ENCODE measurements at places on chromosomes 16 and 17. TPM values are rescaled to one million over a fixed set of nuclear protein-coding genes. Genes with fewer than 3 reads are reported as not detected.

- no peak for DNase-seq
Observed at GRCh38 chr16:79970551-79971236, 370.2 kb upstream of the MAF start.

DNA sequence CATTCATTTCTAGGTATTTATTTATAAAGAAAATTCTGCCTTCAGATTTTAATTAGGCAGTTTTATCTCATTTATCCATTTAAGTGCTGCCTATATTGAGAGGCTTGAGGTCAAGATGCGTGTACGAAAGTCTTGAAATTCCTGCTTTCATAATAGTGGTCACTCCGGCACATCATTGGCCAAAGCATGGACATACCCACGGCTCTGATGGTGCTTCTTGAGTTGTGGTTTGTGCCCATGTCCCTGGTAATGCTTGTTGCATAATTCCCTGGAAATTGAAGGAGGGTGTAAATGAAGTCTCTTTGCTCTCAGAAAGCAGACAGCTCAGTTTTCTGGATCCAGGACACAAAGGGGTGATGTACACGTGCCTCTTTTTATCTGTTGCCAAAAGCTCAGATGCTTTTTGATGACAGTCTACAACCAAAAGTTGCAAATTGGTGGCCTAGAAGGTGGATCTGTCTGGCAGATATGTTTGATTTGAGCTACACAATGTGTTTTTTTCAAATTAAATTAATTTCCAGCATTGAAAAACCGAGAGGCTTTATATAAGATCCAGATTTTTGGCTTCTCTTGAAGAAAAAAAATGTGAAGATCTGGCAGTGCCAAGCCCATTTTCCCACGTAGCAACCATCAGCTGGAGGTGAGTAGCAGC lies 94.4 kb downstream of the SHISA9 start:
- DNase-seq = no peak

- no peak for DNase-seq
Observed at GRCh38 chr16:67282447-67282805, 3.1 kb downstream of the PLEKHG4 start.

DNA sequence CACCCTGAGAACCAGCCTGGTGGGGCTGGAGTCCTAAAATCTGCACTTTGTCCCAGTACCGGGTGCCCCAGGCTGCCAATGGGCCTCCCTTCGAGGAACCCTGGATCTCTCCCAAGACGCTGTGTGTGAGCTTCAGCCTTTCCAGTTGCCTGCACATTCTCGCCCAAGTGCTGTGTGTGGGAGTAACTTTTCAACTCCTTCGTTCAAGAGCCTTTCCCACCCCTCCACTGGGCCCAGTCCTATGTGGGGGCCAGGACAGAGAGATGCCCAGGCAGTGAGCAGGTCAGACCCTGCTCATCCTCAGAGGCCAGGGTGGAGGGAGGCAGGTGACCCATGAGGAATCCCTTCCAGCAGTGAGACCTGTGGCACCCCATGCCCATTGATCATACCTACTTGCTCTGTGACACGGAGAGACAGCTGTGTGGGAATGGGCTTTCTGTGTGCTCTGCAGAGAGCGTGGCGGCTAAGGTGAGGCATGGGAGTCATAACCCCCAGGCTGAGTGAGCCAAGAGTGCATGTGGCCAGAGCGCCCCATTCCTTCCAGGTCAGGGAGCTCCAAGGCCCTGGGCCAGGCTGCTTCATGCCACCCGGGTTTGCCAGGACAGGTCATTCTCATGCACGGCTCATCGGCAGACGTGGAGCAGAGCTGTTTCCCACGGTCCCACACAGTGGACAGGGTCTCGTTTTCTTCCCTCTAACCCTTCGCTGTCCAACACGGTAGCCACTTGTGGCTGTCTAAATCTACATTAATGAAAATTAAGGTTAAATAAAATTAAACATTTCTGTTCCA lies 154.4 kb downstream of the CLEC16A start:
- no peak for DNase-seq

GRCh38 chr17:40431231-40431602 lies 12.0 kb upstream of the IGFBP4 start:
- DNase-seq = no peak

DNA sequence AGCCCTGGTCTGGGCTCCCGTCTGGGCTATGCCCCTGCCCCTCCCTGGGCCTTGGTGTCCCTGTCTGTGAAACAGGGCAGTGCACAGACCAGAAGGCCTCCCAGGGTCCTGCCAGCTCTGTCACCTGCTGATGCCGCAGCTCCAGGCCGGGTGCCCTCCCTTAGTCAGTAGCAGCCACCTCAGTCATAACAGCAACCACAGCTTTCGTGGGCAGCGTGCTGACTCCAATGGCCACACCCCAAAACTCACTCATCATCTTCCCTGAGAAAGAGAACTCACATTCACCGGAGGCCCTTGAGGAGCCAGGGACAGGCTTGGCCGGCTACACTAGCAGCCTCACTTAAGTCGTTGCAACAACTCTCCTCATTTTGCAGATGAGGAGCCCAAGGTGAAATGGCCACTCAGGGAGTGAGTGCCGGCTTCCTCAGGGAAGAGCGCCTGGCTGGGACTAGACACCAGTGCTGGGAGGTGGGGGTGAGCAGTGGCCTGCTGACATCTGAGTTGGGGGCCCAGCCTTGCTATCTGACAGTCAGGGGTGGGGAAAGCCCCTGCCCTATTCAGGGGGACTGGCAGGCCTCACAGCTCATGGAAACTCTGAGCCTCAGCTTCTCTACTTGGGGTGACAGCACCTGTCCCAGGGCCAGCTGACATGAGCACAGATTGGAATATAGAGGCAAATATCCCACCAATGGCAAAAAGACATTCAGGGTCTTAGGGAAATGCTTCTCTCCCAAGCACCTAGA lies 22.6 kb downstream of the SLC5A10 start:
- DNase-seq = no peak

DNA sequence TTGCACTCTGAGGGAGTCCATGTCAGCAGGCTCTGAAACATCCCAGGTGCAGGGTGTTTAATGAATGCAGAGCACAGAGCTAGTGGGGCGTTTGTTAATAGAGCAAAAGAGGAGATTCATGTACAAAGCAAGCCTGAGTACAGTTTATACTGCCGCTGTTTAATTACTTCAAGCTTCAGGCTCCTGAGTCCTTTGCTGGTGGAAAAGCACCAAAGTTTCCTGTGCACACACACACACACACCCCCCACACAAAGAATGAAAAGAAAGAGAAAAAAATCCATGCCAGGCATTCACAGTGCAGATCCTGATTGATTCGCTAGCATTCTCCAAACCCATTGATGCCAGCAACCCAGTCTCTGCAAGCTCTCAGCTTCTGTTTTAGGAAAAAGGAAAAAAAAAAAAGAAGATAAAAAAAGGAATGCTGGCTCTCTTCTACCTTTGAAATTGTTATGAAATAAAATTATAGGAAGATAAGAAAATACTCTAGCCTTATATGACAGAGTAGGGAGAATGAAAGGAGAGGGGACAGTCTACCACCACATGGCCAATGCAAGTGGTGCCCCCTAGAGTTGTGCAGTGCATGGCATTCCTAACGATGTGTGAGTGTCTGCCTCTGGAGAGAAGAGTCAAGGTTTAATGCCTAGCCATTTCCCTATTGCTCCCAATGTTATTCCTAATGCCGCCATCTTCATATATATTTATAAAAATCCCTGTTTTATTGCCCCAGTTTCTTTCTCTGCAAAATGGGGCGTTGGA lies 216.5 kb downstream of the TMEM114 start:
- no peak for DNase-seq

DNA sequence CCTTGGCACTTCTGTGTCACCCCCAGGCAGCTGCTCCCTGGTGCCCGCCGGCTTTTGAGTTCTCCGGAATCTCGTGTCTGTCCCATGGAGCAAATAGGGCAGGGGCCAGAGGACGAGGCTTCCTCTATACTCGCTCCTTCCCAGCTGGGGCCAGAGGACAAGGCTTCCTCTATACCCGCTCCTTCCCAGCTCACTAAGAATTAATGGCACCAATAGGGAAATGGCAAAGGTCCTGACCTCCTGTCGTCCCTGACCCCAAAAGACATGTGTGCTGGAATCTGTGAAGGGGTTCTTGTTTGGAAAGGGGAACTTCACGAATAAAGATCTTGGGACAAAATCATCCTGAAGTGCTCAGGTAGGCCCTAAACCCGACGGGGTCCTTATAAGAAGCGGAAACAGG lies 7.6 kb downstream of the SGSH start:
- DNase-seq = no peak

DNA sequence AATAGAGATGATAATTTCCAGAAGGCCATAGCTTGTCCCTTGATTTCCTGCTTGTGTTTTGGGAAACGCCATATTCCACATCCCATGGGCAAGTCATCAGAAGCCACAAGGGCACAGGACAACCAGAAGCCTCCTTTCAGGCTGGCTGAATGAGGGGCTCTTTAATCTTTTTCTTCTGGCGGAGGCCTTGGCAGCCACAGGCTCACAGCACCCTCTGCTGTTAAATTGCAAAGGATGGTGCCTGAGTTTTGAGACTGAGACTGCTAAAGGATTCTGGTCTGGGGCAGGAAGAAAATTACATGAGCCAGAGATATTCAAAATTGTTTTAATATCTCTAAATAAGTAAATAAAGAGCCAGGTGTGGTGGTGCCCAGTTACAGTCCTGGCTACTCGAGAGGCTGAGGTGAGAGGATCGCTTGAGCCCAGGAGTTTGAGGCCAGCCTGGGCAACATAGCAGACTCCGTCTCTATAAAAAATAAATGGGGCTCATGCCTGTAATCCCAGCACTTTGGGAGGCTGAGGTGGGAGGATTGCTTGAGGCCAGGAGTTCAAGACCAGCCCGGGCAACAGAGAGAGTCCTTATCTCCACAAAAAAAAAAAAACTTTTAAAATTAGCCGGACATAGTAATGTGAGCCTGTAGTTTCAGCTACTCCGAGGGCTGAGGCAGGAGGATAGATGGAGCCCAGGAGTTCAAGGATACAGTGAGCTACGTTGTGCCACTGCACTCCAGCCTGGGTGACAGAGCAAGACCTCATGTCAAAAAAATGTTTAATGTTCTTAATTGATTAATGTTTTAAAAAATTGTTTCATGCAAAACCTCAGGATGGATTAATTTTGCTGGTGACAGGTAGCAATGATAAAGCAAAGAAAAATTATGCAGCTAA lies 26.3 kb downstream of the AARSD1 start:
- no peak for DNase-seq

Gene ZPBP2
- not detected for total RNA-seq

Gene SKAP1
- 0.83 TPM for total RNA-seq

Gene NFATC2IP
- 17.4 TPM for total RNA-seq

All from esophagus squamous epithelium (tissue), 5 donors.